ENCODE measurements at places on chromosomes 11 and 22.

- DNase-seq, result no peak
These were observed 3.2 kb upstream of the MRPL23 start for GRCh38 chr11:1943977-1944376.

DNA sequence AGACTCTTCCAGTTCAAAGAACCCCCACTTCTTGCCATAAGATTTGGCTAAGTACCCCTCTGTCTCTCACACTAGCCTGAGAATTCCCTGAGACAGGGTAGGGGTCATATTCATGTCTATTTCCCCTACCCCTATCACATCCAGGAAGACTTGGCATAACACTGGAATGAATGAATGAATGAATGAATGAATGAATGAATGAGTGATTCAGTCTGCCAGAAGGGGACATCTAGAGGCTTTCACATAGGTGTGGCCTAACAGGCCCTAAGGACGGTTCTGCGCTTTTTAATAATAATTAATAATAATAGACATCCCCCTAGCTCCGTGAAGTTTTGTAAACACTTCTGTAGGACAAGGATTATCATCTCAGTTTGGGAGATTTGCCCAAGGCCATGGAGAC lies 415.7 kb downstream of the TENM4 start:
- no peak for DNase-seq

GRCh38 chr11:123082977-123083376 lies 21.0 kb upstream of the HSPA8 start:
- DNase-seq, result no peak

DNA sequence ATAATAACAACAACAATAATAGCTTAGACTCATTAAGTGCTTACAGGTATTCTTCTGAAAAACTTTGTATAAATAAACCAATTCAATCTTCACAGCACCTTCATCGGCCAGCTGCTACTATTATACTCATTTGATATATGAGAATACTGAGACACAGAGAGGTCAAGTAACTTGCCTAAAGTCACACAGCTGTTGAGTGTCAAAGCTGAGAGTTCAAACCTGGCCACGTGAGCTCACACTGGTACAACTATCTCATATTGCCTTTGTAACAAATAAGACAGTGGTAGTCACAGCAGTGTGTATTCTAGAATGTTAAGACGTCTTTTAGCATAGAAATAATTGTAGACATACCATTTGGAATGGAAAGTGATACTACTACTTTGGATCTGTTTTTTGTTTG lies 268.5 kb downstream of the NTM start:
- no peak for DNase-seq

- DNase-seq, result no peak
These were observed 43.4 kb upstream of the CSNK2A3 start for GRCh38 chr11:11396301-11397035.
